ENCODE measurements at places on chromosomes 3 and 15.
A peak's percentile ranks its signal among the peaks of the same experiment; 100 is the strongest.

DNA sequence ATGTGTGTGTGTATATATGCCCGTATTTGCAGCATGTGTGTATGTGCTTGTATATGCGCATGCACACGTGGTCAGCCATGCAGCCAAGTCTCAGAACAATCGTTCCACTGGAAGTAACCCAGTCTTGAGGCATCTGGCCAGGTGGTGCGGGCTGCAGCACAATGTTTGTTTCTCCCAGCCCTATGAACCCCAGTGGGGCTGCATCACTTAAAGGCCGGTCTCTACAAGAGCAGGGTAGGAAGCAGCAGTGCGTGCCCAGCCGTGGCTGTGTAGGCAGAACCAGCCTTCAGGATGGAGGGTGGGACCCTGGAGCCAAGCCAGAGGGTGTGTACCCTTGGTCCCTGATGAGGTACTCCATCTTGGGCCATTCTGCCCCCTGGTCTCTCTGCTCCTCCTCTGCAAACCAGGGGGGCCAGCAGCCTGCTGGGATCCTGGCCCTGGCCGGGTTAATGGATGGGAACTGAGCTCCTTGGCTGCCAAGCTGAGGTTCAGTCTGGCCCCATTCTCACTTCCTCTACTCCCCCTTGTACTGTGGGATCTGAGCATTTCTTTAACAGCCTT lies 11.8 kb downstream of the KLF13 start:
- DNase-seq, result no peak

- no peak for DNase-seq
Observed at GRCh38 chr15:88949734-88950400, 36.7 kb upstream of the MFGE8 start.

DNA sequence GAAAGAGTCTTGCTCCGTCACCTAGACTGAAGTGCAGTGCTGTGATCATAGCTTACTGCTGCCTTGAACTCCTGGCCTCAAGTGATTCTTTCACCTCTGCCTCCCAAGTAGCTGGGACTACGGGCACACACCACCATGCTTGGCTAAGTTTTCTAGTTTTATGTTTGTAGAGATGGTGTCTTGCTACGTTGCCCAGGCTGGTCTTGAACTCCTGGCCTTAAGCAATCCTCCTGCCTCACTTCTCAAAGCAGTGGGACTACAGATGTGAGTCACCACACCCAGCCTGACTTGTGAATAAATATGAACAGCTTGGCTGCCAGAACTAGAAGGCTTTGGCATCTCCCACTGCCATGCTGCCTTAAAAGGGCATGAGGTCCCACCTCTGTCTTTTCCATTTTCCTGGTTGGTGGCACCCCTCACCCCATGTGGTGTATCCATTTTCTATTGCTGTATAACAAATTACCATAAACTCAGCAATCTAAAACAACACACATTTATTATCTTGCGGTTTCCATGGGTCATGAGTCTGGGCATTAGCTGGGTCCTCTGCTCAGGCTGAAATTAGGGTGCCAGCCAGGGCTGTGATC lies 44.3 kb downstream of the PTPRG start:
- DNase-seq, result no peak

- peak; percentile 64 for DNase-seq
Observed at GRCh38 chr3:57556459-57557084, 498 bp downstream of the PDE12 start.

- no peak for DNase-seq
Observed at GRCh38 chr15:73948396-73948795, 22.1 kb downstream of the LOXL1 start.

- no peak for DNase-seq
Observed at GRCh38 chr3:179410331-179410730, 40.9 kb downstream of the GNB4 start.

DNA sequence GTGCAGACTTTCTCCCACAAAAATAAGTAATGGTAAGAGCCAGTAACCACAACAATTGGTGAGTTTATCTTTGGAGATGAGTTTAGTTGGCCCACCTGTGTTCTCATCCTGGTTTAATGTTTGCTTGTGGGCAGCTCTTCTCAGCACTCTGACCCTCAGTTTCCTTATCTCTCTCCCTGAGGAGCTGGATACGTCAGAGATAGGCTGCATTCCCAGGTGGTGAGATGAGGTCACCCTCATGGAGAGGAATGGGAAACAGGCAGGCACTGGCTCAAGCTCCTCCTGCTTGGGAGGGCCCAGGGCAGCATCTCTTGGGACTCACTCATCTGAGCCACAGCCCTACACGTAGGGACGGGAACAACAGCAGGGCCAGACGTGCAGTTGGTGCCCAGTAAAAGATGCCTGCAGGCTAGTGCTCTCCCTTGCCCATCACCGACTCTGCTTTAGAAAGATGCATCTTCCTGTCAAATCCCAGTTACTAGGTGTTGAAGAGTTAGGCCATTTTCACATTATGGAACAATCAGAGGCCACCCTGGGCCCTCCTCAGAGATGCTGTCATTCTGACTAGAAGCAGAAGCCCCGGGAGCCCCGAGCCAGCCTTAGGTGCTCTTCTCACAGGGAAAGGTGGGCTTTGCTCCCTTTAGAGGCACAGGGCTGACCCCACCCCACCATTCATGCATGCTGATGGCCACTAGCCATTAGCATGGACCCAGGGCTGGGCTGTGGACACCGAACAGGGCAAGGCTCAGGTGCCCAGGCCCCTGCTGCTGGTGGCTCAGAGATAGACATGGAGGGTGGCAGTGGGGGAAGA lies 59.7 kb downstream of the GRIP2 start:
- no peak for DNase-seq

- no peak for DNase-seq
Observed at GRCh38 chr3:191379446-191379845, 49.1 kb upstream of the UTS2B start.

Data from natural killer cell (primary cell).